Inflammatory macrophage treated with lipopolysaccharide for 4 hours (primary cell): ENCODE measurements at places on chromosomes 2 and 18.

DNA sequence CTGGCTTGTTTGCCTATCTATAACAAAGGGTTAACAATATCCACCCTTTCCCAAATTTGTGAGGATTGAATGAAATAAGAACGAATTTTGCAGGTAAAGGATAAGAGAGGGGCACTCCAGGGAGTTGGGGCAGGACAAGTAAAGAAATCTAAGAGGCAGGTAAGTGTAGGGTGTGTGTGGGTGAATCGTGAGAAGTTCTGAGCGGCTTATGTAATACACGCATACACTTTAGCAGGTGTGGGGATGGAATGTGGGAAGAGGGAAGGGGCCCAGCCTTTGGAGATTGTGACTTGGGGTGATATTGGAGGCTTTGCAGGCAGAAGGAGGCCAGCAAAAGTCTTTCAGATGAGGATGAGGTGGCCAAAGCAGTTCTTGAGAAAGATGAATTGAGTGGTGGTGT lies 83.2 kb upstream of the AQP4 start:
- no peak for DNase-seq

- DNase-seq: no peak
These were observed 500.5 kb upstream of the SPHKAP start for GRCh38 chr2:228681979-228682378.

DNA sequence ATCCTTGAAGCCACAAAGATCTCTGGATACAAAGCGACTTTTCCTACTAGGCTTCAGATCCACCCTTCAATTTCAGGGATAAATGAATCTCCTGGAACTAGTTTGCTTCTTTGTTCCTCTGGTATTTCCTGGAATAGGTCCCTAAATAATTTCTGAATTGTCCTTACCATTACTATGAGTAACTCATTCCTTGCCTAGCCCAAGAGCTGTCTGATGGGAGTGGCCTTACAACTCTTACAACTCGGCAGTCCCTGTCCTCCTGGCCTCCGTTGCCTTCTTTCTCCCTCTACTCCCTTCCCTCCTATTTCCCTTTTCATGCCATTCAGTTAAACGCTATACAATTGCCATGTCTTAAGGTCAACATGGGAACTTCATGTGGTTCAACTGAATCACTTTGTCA lies 98.2 kb upstream of the FHL2 start:
- no peak for DNase-seq

DNA sequence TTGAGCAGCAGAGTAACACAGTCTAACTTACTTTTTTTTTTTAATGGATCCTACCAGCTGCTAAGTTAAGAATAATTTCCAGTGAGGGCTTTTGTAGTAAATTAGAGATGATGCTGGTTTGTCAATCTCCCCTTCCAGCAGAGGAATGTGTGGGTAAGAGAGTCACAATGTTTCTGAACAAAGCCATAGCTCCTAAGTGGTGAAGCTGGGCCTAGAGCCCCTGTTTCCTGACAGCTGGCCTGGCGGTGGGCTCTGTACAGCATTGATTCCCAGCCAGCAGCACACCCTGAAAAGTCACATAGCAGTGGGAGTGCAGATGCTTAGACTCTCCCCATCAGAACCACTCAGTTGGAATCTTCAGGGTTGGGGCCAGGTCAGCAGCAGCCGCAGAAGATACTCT lies 24.4 kb downstream of the CAPG start:
- no peak for DNase-seq

DNA sequence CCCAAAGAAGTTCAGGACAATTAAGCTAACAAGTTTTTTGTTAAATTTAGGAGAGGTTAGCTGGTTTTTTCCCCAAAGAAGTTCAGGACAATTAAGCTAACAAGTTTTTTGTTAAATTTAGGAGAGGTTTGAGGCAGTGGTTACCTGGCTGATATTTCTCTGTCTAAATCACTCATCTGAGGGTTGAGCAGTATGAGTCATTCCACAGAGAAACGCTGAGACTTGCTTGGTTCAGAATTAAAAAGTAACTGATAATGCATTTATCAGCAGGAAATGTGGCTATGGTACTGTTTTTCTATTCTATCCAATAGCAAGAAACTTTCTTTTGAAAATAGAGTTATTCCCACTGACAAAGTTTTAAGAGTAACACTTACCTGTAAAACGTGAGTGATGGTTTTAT lies 22.8 kb upstream of the KIDINS220 start:
- no peak for DNase-seq

DNA sequence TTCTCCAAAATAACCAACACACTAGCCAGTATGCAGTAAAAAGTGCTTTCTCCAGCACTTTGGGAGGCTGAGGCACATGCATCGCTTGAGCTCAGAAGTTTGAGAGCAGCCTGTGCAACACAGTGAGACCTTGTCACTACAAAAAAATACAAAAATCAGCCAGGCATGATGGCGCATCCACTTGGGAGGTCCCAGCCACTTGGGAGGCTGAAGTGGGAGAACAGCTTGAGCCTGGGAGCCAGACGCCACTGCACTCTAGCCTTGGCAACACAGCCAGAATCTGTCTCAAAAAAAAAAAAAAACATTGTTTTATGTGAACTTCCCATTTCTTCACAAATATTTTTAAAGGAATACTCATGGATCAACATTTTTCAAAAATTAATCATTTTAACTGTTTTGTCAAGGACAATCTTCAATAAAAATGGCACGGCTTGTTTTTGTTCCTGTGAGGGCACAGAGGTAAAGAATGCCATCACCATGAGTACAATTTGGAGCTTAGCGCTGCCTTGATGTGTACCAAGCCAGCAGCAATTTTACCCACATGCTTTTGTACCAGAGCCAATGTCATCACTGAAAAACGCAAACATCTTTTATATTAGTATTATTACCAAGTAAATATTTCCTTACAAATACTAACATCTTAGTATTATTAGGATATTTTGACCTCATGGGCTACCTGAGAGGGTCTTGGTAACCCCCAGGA lies 26.7 kb downstream of the RAB1A start:
- DNase-seq: no peak
